ENCODE measurements at places on chromosomes 12 and 14. TPM values are rescaled to one million over a fixed set of nuclear protein-coding genes. Genes with fewer than 3 reads are reported as not detected.
A peak's percentile ranks its signal among the peaks of the same experiment; 100 is the strongest.

- H3K4me3 ChIP-seq, result no peak overlapping the region
- DNase-seq, result no peak
- H3K27me3 ChIP-seq, result no peaks in the 10 kb centered on the region
- no peaks in the 10 kb centered on the region for H3K36me3 ChIP-seq
Observed at GRCh38 chr12:105343836-105344235, 13.3 kb downstream of the C12orf75 start.

The ADAM21 gene
- total RNA-seq, result not detected

The RD3L gene
- not detected for total RNA-seq

The IAPP gene
- not detected for total RNA-seq

- no peak for DNase-seq
- H3K4me3 ChIP-seq, result peak overlapping the region; percentile 80
- H3K36me3 ChIP-seq, result 0 out of 2 replicates have a peak, but pooled peaks cover 11% of the 10 kb centered on the region
Observed at GRCh38 chr14:55028066-55028465, 1.0 kb downstream of the SOCS4 start.

- H3K27me3 ChIP-seq, result peaks cover 18% of the 10 kb centered on the region
- no peaks in the 10 kb centered on the region for H3K4me1 ChIP-seq
- no peak overlapping the region for H3K27ac ChIP-seq
- no peak for DNase-seq
- no peak overlapping the region for H3K4me3 ChIP-seq
- no peaks in the 10 kb centered on the region for H3K36me3 ChIP-seq
Observed at GRCh38 chr12:114213055-114213581, 192.8 kb downstream of the TBX5 start.

GRCh38 chr14:99519347-99519881 is 38.2 kb downstream of the CCNK start:
- H3K4me1 ChIP-seq, result no peaks in the 10 kb centered on the region
- H3K4me3 ChIP-seq, result no peak overlapping the region
- no peaks in the 10 kb centered on the region for H3K27me3 ChIP-seq
- H3K36me3 ChIP-seq, result no peaks in the 10 kb centered on the region

DNA sequence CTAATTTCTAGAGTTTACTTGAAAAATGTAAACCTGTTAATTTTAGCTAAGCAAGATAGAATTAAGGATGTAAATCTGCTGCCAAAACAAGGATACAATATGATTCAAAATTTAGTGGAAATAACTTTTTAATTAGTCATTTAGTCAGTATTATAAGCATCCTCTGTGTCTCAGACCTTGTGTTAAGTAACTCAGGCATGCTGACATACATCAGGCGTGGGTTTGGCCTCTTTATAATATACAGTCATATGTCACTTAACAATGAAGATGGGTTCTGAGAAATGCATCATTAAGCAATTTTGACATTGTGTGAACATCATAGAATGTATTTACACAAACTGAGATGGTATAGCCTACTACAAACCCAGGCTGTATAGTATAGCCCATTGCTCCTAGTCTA is 386.9 kb downstream of the ZFP36L1 start:
- H3K36me3 ChIP-seq, result no peaks in the 10 kb centered on the region
- H3K4me3 ChIP-seq, result no peak overlapping the region
- no peaks in the 10 kb centered on the region for H3K27me3 ChIP-seq
- no peak for DNase-seq
- no peak overlapping the region for H3K27ac ChIP-seq
- peaks cover 49% of the 10 kb centered on the region for H3K4me1 ChIP-seq

DNA sequence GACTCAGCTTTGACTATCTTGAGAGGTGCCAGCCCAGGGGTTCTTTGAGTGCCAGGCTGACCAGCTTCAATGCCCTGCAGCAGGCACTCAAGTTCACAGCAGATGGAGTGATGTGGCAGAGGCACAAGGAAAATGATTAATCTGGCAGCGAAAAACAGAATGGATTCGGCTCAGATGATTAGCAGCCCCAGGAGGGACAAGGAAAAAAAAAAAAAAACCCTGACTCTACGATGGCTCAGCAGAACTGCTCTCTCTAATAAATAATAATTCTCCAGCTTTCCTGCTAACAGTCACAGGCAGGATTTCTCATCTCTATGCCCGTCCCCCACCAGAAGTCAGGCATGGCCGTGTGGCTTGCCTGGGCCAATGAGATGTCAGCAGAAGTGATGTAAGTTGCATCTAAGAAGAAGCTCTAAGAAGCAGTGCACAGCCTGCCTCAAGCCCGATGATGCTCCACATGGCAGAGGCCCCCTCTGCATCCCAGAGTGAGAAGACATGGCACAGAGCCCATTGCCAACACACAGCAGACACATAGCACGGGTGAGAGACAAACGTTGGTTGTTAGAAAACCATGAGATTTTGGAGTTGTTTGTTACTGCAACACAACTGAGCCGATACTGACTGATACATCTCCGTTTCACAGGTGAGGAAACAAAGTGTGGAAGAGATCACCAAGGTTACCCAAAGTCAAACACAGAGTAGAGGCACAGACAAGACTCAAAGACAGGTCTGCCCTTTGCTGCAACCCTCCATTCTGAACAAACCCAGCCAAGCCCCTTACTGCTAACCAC is 111.0 kb downstream of the SCARB1 start:
- DNase-seq, result no peak
- H3K36me3 ChIP-seq, result no peaks in the 10 kb centered on the region
- H3K4me3 ChIP-seq, result no peak overlapping the region

DNA sequence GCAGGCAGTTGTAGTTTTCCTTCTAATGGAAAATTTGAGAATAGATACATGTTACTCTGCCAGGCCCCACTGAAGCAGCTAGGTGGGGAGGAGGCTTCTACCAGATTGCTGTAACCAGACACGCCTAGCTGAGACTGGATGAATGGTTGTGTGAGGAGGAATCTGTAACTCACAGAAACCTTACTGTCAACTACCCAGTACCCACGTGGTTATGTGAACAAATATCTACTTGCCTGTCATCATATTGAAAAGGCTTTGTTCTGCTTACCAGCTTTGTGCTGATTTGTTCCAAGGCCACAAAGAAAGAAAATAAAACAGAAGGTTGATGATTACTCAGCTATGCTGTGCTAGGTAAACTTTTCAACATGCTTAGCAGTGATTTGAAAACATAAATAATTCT is 167.2 kb downstream of the CAPZA3 start:
- no peaks in the 10 kb centered on the region for H3K27me3 ChIP-seq
- no peak for DNase-seq
- H3K4me1 ChIP-seq, result no peaks in the 10 kb centered on the region
- H3K36me3 ChIP-seq, result no peaks in the 10 kb centered on the region

The TSPAN11 gene
- not detected for total RNA-seq
